GM03348 (cell line): ENCODE measurements at places on chromosomes 7 and 10.
A peak's percentile ranks its signal among the peaks of the same experiment; 100 is the strongest.

DNA sequence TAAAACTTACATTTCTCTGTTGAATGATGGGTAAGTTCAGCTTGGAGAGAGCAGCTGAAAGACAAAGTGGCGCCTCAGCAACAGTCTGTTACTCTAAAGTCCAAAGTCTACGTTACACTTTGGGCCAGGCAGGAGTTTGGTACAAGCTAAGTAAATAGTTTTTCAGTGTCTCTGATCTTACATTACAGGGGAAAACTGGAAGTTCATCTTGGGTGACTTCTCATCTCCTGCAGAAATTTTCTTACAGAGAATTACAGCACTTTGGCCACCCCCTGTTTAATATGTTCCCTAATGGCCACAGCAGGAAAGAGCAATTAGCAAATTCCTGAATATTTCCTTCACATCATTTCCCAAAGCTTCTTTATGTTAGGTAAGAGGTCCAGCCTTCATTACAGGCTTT is 67.1 kb downstream of the ABCC2 start:
- no peak for DNase-seq

- no peak for DNase-seq
These were observed 26.6 kb downstream of the FGF8 start for GRCh38 chr10:101749047-101750016.

DNA sequence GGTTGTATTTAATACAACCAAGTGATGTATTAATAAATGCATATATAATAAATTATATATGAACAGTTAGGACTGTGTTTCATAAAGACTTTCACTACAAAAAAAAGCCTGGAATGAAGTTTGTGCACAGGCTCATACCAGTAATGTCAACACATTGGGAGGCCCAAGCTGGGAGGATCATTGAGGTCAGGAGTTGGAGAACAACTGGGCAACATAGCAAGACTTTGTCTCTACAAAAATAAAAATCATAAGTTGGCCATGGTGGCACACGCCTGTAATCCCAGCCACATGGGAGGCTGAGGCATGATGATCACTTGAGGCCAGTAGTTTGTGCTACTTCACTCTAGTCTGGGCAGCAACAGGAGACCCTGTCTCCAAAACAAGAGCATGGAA is 15.8 kb upstream of the SVIL start:
- no peak for DNase-seq

GRCh38 chr10:99937630-99938029 is 72.1 kb downstream of the DNMBP start:
- no peak for DNase-seq

DNA sequence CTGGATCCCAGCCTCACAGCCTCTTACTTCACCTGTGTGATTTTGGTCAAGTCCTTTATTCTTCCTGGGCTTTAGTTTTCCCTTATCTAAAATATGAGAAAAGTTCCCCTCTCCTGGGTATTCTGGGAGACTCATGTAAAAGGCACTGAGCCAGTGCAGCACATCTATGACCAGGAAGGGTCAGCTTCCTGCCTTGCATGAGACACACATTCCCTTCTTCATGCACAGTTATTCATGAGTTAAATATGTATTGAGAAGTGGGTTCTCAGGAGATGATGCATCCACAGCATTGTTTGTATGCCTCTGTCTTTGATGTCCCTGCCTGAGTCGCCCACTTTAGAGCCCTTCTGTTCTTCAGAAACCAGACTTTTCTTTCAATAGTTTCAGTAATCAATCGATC is 33.3 kb downstream of the EGFR start:
- DNase-seq = no peak

DNA sequence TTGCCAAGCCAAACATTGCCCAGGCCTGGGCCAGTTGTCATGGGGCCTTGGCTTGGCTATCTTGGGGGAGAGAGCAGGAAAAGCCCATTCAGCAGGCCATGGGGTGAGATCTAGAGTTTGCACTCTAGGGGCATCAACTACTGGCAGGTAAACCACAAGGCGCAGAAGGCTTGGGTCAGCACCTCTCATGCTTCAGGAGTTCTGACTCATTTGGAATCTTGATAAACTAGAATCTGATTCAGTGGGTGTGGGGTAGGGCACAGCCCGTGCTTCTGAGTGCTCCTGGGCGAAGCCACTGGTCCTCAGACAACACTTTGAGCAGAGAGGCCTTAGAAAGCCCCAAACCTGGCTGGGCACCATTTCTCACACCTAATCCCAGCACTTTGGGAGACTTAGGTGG is 81.1 kb downstream of the RGS10 start:
- no peak for DNase-seq

DNA sequence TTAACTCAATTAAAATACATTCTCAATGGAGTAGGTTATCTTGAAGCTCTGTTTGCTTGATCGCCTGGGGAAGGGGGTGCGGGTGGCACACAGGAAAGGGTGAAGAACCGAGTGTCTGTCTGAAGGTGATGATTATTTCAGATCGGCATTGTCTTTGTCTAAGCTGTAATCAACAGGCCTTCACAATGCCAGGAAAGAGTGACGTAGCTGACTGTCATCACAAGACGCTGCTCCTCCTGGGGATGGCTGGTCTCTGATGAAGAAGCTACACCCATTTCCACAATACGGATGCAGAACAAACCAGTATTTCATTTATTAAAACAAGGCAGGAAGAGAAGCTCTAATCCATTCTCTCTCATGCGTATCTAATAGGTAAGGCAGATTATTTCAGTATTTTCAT is 19.4 kb downstream of the JCAD start:
- DNase-seq = no peak

- DNase-seq = no peak
These were observed 3.6 kb downstream of the MICU1 start for GRCh38 chr10:72622271-72622670.

- DNase-seq = peak; percentile 20
These were observed 529.5 kb upstream of the FZD8 start for GRCh38 chr10:36171556-36171952.

DNA sequence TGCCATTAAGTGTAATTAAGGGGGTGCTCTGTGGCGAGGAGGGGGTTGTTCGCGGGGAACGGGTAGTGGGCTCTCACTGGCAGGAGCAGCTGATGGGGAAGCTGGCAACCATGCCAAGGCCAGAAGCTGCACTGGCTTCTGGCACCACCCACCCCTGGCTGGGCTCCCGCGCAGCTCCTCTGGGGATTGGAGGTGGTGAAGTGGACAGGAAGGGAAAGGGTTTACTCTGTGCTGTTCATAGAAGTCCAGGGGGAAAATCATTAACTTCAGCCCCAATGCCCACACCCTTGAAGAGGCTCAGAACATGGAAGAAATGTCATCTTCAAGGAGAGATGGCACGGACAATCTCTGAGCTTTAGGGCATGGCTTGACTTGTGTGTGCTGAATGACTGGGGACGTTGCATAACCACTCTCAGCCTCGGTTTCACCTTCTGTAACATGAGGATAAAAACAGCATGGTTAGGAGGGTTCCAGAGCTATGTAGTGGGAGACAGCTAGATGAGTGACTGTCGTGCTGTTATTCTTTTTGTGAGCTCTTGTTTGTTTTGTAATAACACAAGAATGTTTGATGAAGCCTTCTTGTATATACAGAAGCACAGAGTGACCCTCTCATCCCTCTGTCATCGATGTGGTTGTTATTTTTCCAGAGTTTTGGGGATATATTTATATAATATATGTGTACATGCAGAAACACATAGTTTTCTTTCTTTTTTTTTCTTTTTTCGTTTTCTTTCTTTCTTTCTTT is 29.9 kb downstream of the KAZALD1 start:
- no peak for DNase-seq

GRCh38 chr7:36775676-36776075 is 51.4 kb upstream of the AOAH start:
- DNase-seq = no peak

- peak; percentile 73 for DNase-seq
These were observed 780.6 kb downstream of the INHBA start for GRCh38 chr7:40922316-40922670.

- no peak for DNase-seq
These were observed 146.2 kb downstream of the WDR37 start for GRCh38 chr10:1202343-1202742.

DNA sequence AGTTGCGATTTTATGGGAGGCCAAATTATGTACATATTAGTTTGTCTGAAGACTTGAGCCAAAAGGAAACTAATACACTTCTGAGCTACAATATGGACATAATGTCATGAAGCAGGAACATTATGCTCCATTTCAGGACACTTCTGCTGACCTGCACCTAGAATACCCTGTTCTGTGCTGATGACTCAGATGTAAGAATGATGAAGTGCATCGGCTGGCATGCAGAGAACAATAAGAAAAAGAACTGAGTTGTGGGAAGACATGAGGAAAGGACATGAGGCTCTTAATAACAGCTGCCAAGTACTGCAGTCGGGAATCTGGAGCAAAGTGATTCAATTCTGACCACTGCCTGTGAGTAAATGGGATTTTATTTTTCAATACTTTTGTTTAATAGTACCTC is 192.9 kb upstream of the VSTM2A start:
- DNase-seq = no peak

GRCh38 chr7:24821045-24821753 is 63.9 kb upstream of the GSDME start:
- DNase-seq = peak; percentile 85

GRCh38 chr10:86001521-86001920 is 365.1 kb downstream of the GRID1 start:
- no peak for DNase-seq

DNA sequence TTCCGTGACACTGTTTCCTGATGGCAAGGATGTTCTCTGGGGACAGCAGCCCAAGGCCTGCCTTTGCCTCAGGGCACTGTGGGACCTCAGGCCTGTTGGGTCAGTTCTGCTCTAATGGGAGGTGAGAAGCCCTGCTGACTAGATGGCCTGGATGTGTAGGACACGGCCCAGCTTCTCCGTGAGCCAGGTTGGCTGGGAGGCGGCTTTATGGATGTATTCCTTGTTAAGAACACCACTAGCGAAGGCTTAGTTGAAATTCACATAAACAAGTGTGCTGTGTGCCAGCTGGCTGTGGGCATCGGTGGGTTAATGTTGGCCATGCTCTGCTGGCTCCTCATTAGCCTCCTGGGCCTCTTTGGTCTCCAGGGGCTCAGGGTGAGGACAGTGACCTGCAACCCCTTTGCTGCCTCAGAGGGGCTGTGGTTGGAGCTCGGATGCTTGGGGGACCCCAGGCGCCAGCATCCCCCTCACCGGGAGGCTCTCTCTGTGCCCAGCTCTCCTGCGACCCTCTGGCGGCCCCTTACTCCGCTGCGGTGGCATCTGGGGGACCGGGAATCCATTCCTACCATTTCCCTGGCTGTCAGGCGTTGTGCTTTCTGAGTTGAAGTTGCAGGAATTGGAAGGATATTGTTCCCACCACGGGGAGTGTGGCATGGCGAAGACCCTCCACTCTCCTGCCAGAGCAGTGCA is 22.8 kb upstream of the DPYSL4 start:
- DNase-seq = no peak

- DNase-seq = no peak
These were observed 100.5 kb upstream of the NRP1 start for GRCh38 chr10:33434933-33435332.

GRCh38 chr10:80458638-80459037 is 4.5 kb downstream of the TSPAN14 start:
- DNase-seq = no peak

DNA sequence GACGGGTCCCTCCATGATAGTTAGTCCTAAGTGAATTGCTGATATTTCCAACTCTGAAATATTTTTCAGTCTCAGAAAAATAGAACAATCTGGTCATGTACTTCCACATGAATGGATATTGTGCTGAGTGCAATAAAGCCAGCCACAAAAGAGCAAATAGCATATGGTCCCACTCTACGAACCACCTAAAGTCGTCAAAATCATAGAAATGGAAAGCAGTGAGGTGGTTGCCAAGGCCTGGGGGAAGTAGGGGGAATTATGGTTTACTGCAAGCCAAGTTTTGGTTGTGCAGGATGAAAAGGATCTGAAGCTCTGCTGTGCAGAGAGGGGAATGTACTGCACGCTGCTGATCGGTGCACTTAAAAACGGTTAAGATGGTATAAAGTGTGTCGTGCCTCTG is 313.8 kb upstream of the ADARB2 start:
- no peak for DNase-seq

DNA sequence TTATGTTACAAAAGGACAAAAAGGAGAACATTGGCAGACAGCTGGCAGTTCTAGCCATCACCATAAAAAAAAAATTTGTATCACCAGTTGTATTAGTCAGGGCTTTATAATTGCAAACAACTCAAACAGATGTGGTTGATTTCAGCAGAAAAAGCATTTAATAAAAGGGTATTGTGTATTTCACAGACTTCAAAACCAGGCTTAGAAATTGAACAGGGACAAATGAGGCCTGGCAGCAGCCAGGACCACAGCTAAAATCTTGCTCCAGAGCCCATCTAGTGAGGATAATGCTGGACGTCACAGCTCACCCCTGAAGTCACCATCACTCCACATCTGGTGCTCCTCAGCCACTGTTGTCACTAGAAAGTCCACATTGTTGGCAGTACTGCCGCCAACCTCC is 52.9 kb upstream of the CALD1 start:
- DNase-seq = no peak

DNA sequence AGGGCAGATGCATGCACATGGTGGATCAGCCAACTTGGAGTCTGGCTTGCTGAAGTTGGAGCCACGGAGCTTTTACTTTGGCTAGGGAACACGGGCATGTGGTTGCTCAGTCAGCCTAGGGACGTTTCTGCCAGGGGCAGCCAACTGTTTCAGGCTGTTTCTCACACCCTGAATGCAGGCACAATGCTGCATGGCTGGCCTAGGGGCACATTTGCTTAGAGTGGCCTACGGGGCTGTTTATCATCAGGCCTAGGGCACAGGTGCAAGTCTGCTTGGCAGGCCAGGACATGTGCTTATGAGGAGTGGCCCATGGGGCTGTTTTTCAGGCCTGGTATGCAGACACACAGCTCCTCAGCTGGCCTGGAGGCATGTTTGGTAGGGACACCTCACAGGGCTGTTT is 107.4 kb downstream of the GSAP start:
- DNase-seq = no peak

DNA sequence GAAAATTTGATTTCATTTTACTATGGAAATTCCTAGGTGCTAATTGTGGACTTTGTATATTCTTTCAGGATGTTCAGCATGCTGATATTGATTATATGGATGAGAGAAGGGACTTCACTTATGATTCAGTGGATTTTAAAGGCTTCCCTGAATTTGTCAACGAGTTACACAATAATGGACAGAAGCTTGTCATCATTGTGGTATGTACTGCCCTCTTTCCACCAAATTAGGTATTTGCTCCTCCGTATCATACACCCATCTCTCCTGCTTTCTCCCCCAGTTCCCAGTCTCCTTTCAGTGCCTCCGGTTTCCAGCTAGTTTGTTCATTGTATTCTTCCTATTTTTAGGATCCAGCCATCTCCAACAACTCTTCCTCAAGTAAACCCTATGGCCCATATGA is 34.6 kb downstream of the MGAM start:
- no peak for DNase-seq

DNA sequence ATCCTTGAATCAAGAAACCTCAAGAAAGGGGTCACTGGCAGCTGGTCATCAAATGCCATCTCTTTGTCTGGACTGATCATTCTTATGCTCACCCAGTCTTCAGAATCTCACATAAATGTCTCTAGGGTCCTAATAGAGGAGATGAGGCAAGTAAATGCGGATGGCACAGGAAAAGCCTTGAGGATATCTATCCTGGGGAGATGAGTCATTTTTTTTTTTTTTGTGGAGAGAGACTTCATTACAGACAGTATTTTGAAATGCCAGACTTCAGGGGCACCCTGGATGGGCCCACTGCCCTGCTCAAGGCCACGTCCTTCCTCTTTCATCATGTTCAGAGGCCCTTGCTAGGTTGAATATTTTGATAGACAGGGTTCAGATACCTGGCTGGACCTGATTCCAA is 19.5 kb upstream of the PLPP4 start:
- DNase-seq = no peak
